ENCODE measurements at places on chromosomes 7 and 10. TPM values are rescaled to one million over a fixed set of nuclear protein-coding genes. Genes with fewer than 3 reads are reported as not detected.

DNA sequence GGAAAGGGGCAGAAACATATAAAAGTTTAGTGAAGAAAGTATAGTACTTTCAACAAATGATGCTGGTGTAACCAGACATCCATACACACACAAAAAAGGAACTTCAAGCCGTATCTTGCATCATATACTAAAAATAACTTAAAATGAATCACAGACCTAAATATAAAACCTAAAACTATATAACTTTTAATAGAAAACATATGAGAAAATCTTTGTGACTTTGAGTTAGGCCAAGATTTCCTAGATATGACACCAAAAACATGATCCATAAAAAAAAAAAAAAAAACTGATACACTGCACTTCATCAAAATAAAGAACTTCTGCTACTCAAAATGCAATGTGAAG, 40.9 kb downstream of the NUDCD3 start:
- H3K36me3 ChIP-seq: no peaks in the 10 kb centered on the region
- no peak overlapping the region for H3K4me3 ChIP-seq
- no peak for DNase-seq
- H3K4me1 ChIP-seq: no peaks in the 10 kb centered on the region

DNA sequence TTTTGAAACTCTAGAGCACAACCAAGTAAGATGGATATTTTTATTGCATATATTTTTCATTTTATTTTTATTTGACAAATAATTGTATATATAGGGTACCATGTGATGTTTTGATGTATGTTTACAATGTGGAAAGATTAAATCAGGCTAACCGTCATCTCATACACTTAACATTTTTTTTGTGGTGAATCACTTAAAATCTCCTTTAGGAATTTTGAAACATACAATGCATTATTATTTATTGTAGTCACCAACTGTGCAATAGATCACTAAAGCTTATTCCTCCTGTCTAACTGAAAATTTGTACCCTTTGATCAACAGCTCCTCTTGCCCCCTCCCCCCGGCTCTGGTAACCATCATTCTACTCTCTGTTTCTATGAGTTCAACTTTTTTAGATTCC, 77.2 kb downstream of the DNAH11 start:
- DNase-seq: no peak
- no peaks in the 10 kb centered on the region for H3K4me1 ChIP-seq
- H3K4me3 ChIP-seq: no peak overlapping the region
- no peak overlapping the region for H3K27ac ChIP-seq
- H3K27me3 ChIP-seq: no peaks in the 10 kb centered on the region

GRCh38 chr7:54326592-54327167, 215.5 kb upstream of the VSTM2A start:
- no peaks in the 10 kb centered on the region for H3K27me3 ChIP-seq
- H3K27ac ChIP-seq: no peak overlapping the region
- H3K36me3 ChIP-seq: no peaks in the 10 kb centered on the region
- no peak overlapping the region for H3K4me3 ChIP-seq
- no peak for DNase-seq
- no peaks in the 10 kb centered on the region for H3K4me1 ChIP-seq

DNA sequence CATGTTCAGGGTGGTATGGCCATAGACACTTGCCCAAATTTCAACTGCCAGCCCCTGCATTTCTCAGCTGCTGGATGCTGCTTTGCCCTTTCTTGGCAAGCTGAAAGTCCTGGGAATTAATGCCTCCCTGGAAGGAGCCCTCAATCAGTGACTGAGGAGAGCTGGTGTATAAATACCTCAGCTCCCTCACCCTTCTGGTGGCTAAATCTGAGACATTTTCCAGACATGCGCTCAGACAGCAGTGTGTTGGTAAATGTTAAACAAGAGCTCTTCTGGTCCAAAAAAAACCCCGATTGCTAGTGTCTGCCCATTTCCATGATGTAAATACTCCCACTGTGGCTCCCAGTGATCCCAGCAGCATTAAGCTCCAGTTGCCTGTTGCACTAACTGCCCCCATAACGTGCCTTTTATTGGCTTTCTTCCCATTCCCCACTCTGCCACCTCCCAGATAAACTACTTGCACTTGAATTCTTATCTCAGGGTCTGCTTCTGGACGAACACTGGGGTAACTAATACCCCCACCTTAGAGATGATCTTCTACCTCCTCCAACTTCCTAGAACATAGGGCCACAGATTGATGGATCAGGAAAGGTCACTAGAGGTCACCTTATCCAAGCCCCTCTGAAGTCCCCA, 6.7 kb upstream of the MYH16 start:
- no peak overlapping the region for H3K4me3 ChIP-seq
- H3K36me3 ChIP-seq: no peaks in the 10 kb centered on the region
- no peaks in the 10 kb centered on the region for H3K4me1 ChIP-seq
- H3K27me3 ChIP-seq: no peaks in the 10 kb centered on the region
- DNase-seq: no peak
- H3K27ac ChIP-seq: no peak overlapping the region

DNA sequence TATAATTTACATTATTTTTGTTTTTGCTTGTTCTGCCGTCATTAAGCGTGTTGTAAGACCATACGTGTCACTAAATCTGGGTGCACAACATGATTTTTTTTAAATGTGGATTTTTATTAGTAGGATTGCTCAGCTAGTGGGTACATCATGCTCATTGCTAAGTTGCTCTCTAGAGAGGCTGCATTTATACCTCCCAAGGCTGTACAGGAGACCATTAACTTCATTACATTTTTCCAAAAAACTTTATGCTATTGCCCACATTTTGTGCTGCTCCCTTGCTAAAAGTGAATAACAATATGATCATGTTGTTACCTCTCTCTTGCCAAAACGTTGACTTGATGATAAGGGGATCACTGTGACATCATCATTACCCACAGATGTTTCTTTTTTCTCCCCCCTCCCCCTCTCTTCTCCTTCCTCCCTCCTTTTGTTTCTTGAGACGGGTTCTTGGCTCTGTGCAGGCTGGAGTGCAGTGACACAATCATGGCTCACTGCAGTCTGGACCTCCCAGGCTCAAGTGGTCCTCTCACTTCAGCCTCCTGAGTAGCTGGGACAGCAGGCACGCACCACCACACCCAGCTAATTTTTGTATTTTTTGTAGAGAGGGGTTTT, 65.1 kb downstream of the BMPR1A start:
- H3K4me3 ChIP-seq: no peak overlapping the region
- no peaks in the 10 kb centered on the region for H3K4me1 ChIP-seq
- no peak for DNase-seq
- no peak overlapping the region for H3K27ac ChIP-seq
- no peaks in the 10 kb centered on the region for H3K27me3 ChIP-seq

HOXA10 gene
- total RNA-seq: 87.5 TPM

GPR26 gene
- total RNA-seq: not detected

PIP gene
- total RNA-seq: not detected

All from uterus (tissue), 4 donors.